ENCODE measurements at places on chromosomes 2 and 18.

DNA sequence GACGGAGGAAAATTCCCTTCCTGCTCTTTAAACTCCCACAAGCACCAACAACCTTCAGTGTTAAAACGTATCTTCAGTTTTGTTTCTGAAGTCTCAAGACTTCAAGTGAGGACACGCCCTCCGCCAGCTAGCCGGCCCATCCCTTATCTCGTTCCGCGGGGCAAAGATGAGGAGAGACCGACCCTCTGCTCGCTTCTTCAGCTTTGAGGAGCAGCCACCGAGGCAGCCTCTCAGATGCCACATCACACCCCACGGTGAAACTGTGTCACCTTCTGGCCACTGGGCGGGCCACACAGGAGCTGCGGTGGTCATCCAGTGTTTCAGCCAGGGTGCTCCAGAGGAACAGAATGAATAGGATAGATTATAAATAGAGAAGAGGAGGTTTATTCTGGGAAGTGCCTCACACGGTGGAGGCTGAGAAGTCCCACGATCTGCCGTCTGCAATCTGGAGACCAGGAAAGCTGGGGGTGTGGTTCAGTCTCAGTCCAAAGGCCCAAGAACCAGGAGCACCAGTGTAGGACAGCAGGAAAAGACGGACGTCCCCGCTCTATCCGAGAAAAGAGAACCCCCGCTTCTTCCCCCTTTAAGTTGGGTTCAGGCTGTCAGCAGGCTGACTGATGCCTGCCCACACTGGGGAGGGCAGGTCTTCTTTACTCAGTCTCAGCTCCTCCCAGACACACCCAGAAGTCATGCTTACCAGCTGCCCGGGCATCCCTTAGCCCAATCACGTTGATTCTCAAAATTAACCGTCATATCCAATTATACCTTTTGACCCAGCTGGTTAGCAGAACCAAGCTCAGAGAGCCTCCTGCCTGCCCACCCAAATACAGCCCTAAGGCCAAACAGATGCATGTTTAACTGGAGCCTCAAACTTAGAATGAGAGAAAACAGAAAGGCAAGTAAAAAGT, 399.7 kb upstream of the ID2 start:
- no peak for DNase-seq

DNA sequence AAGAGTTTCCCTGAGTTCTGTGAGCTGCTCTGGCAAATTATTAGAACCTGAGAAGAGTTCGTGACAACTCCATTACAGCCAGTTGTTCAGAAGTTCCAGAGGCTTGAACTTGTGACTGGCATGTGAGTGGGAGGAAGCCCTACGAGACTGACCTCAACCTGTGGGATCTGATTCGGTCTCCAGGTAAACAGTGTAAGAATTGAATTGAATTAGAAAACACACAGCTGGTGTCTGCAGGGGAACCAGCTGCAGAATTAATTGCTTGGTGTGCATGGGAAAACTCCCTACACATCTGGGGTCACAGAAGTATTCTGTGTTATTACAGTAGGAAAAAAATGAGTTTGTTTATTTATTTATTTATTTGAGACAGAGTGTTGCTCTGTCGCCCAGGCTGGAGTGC, 14.0 kb upstream of the ITSN2 start:
- DNase-seq = no peak

GRCh38 chr2:67515538-67515937, 118.4 kb downstream of the ETAA1 start:
- DNase-seq = no peak

DNA sequence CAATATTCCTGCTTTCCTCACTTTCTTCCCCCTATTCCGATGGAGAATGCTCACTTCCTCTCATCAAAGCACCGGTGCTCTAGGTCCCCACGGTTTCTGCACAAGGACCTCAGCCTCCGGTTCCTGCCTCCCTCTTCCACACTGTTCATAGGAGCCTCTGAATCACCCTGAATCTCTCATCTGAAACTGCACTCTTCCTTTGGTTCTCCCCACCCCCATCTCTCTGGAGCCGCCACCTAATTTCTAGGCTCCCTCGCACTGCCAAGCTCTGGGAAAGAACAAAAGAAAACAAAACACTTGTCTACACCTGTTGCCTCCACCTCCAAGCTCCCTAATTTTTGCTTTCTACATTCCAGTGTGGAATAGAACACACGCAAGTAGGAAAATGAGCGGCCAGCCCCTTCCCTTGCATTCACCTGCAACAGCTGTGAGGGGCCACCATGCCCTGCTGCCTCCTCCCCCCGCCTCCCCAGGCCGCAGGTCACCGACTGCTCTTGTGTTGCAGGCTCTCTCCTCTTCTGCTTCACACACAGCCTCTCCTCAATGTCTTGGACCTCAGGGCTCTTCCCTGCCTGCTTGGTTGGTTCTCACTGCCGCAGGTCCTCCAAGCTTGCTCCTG, 9.6 kb downstream of the FBXO15 start:
- DNase-seq = no peak

DNA sequence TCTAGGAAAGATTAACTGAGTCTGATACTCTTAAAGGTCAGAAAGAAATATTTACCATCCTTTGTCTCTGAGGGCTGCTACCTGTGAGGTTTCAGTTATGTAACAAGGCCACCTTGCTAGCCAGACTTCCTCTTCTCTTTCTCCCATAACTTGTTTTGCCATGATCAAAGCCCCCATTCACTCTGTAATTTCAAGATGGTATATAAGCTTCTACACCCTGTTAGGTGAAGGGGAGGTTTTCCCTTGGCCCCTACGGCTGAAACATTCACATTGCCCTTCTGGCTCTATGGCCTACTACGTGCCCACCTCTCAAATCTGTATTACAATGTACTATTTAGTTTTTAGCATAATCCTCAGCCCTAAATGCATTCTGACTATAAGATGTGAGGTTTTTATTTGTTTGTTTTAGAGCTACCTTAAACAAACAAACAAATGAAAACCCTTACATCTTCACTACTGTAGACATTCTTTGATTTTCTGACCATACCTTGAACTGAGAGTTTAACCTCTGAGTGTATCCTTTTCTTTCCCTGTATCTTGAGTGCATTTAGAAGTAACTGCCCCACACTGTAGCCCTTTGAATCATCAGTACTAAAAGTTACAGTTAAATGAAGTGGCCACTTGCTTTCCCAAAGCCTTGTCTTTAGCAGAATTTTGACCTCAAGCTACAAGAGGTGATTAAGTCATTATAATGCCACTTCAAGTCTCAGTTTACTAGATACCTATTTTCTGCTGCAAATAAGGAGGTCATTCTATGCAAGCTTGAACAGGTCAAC, 332.2 kb downstream of the SOCS6 start:
- no peak for DNase-seq

DNA sequence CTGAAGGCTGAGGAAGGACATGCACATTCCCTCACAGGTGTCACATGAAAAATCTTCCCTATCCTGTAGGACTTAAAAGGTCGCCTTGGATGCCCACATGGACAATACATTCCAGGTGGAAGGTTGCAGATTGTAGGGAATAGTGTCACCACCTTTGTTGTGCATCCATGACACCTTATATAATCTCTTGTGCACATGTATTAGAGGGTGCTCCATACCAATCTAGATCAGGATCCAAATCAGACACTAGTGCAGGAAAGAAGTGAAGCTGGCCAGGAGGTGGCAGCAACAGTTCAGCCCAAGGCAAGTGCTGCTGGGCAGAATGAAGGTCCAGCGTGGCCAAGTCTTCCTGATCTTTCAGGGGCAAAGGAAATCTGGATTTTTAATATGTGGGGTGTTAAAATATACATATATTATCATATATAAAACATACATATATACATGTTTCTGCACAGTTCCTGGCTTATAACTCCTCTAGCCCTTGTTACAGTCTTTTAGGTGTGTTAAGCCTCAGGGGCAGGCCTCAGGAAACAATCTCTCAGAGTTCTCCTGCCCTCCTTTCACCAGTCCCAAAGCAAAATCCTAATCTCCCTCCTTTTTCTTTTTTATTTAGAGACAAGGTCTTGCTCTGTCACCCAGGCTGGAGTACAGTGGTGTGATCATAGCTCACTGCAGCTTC, 16.6 kb downstream of the NIF3L1 start:
- DNase-seq = peak; percentile 74

GRCh38 chr2:223835701-223836532, 1.5 kb downstream of the AP1S3 start:
- peak; percentile 57 for DNase-seq

GRCh38 chr2:195318440-195319111, 338.4 kb upstream of the SLC39A10 start:
- peak; percentile 59 for DNase-seq

DNA sequence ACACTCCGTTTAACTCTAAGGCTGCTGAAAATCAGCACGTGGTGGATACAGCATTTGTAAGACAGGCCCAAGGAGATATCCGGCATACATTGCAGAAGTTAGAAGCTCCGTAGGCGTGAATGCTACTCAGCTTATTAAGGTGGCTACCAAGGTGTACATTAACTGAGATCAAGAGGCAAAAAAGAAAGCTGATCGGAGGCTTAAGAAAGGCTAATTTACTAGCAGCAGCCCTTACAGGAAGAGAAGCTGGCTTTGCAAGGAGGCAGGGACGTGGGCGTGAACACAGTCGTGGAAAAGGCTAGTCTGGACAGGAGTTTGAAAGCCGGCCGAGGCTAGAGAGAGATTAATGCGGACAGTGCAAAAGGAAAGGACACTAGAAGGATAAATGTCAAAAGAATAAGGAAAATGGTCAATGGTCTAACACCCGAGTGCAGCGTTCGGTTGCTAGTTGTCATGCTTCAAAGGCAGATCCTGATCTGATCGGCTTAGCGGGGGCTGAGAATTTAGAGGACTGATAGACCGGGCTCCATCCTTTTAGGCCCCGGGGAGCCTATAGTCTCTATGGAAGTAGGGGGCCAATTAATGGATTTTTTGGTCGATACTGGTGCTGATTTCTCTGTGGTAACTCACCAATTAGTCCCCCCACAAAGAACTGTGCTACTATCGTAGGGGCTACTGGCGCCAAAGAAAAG, 45.6 kb upstream of the SELENOI start:
- DNase-seq = peak; percentile 32

- no peak for DNase-seq
Measured at GRCh38 chr2:235605312-235606003, 111.6 kb downstream of the AGAP1 start.

- DNase-seq = peak; percentile 39
Measured at GRCh38 chr2:233563663-233564430, 2.7 kb downstream of the USP40 start.

DNA sequence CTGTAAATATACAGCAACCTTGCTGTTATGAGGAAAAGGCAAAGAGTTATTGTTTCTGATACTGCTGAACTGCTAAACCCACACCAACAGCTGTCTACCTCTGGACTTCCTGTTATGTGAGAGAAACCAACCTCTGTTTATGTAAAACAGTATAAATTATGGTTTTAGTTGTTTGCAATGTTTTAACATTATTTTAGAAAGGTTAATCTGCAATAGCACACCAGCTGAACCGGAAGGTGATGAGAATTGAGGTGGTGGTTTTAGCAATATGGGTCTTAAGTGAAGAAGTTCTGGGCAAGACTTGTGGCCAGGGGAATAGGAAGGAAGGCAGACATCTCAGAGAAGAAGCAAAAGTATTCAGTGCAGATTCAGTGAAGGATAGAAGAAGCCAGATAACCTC, 237.8 kb downstream of the PLCL1 start:
- DNase-seq = no peak

DNA sequence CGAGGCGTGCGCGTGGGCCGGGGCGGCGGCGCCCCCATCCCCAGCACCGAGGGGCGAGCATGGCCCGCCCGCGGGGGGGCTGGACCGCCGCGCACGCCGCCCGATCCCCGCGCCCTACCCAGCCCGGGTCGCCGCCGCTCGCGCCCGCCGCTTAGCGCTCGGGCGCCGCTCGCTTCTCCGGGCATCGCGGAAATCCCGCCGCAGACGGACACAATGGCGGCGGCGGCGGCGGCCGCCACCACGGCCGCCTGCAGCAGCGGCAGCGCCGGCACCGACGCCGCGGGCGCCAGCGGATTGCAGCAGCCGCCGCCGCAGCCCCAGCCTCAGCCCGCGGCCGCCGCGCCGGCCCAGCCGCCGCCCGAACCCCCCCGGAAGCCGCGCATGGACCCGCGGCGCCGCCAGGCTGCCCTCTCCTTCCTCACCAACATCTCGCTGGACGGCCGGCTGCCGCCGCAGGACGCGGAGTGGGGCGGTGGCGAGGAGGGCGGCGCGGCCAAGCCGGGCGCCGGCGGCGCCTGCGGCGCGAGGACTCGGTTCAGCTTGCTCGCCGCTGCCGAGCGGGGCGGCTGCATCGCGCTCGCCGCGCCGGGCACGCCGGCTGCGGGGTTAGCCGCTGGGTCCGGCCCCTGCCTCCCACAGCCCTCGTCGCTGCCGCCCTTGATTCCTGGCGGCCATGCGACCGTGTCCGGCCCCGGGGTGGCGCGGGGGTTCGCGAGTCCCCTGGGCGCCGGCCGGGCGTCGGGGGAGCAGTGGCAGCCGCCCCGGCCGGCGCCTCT, 453 bp downstream of the CABLES1 start:
- peak; percentile 48 for DNase-seq

DNA sequence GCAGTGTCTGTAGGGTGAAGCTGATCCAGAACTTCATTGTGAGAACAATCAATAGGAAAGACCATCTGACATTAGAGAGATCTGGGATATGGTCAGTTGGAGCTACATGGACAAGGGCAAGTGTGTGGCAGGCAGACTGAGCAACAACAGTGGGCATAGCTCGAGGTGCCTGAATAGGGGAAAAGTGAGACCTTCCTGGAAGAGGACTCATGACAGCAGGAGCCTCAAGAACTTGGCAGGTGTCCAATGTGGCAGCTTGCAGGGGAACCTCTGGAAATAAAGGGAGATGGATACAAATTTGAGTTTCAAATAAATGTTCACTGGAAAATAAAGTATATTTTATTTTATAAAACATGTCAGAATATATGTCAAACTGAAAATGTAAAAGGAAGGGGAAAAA, 117.9 kb downstream of the TANC1 start:
- no peak for DNase-seq

GRCh38 chr18:4801151-4801550, 346.0 kb upstream of the DLGAP1 start:
- DNase-seq = no peak

- DNase-seq = no peak
Measured at GRCh38 chr18:78856569-78857313, 122.9 kb upstream of the SALL3 start.

DNA sequence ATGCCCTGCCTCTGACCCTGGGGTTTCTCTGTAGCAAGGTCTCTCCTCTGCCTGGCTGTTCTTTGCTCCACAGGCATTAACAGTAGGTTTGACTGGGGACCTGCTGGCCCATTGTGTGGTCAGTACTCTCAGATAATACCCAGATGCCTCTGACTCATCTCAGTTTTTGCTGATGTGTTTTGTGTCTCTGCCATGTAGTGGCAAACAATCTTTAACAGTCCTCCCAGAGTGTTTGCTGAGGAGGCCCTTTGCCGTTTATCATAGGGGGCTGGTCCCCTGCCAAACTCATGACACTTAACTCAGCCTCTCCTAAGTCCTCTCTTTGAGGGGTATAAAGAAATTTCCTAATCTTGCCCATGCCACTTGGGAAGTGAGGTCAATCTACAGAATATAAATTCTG, 793.7 kb upstream of the FANCL start:
- DNase-seq = no peak

GRCh38 chr2:132515010-132515409, 98.4 kb downstream of the GPR39 start:
- DNase-seq = no peak

- DNase-seq = no peak
Measured at GRCh38 chr2:205755923-205756322, 73.6 kb downstream of the NRP2 start.

- peak; percentile 16 for DNase-seq
Measured at GRCh38 chr2:65499216-65499615, 66.8 kb upstream of the SPRED2 start.
